ENCODE measurements at places on chromosomes 5 and 9. TPM values are rescaled to one million over a fixed set of nuclear protein-coding genes. Genes with fewer than 3 reads are reported as not detected.

Gene PCDHB12
- total RNA-seq = not detected

Gene SNX30
- 2.4 TPM for total RNA-seq

Gene PLAC8L1
- total RNA-seq = 0.74 TPM

Gene KIF12
- total RNA-seq = not detected

Gene VCAN
- total RNA-seq = not detected

Gene F12
- total RNA-seq = 3.5 TPM

Gene KIAA0825
- total RNA-seq = 0.62 TPM

Gene CAMK2A
- not detected for total RNA-seq

DNA sequence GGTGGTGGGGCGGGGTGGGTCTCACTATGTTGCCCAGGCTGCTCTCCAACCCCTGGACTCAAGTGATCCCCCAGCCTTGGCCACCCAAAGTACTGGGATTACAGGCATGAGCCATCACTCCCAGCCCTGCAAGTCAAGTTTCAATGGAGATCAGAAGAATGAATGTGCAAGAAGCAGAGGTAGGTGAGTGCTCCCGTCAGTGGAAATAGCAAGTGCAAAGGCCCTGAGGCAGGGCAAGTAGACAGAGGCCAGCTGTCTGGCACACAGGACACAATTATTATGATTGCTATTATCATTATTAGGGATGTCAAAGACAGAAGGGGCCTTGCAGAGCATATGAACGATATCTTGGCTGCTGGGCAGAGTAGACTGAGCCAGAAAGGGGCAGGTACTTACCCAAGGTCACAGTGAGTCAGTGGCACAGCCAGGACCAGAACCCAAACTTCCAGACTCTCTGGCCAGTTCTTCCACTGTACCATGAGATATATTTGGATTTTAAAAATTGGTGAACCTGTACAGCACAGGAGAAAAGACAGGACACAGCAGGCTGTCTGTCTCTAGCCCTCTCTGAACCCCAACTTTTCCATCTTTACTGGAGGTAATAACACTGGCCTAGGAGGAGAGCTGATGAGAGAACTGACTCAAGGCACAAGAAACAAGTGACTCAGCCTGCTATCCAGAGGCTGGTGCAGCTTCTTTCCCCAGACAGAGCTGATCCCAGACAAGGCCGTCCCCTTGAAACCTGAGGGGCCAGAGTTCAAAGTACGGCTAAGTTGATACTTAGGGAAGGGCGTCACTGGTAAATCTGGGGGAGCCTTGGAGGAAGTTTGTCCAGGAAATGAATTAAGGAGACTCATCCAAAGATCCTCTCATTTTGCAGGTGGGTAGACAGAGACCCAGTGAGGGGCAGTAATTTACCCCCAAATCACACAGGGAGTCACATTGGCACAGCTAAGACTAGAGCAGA is 1.4 kb downstream of the HDHD3 start:
- no peak for DNase-seq

- no peak for DNase-seq
Observed at GRCh38 chr9:136119061-136119882, 597 bp upstream of the TMEM250 start.

DNA sequence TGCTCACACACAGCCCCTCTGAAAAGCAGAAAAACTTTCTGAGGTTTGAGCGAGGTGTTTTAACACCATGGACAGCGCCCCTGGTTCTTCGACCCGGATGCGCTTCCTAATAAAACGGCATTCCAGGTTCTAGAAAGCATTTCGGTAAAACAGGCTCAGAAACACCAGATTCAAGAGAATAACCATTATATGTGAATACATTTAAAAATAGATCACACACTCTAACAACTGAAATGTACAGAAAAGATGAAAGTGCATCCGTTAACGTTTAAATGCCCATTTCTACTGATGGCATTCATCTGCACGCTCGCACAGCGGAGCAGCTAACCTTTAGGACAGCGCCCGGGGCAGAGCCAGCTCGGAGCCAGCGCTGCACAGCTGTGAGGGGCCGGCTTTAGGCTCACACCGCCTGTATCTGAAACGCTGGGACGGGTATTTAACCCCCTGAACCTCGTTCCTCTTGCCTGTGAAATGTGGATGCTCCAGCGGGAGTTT is 26.3 kb upstream of the TENT4A start:
- DNase-seq = no peak

DNA sequence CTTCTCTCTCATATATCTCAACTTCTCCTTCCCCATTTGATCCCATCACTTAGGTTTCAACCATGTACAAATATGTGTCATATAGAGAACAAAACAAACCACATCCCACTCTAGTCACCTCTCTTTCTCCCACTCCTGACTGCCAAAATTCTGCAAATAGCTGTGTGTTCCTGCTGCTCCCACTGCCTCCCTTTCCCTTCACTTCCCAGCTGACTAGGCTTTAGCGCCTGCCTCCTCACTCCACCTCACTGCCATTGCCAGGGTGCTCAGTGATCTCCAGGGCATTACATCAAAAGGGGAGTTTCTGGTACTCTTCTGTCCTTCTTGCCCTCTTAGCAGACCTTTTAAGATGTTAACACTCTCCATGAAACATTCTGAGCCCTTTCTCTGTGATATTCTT is 675.4 kb upstream of the DMAC1 start:
- no peak for DNase-seq

DNA sequence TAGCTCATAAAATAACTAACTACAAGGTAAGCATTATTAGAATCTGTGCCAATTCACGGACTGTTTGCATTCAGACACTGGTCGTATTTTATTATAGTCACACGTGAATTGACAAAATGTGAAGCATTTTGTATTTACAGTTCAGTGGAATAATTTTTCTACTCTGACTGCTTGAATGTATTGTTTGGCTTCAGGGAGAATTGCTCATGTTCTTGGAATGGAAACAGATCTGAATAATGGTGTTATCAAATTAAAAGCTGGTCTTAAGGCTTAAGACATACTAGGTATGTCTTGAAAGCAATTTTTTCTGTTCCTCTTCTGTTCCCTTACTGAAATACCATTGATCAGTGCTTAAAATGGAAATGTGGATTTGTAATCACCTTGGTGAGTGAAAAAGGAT is 543.7 kb upstream of the TLE4 start:
- no peak for DNase-seq

- no peak for DNase-seq
Observed at GRCh38 chr5:74889523-74890105, 23.4 kb upstream of the FAM169A start.

All from activated T-helper 2 cell treated with anti-CD3 and anti-CD28 coated beads, Interferon-gamma antibody, Interleukin-2, Interleukin-4, amounts not matched to agents 10 μg/mL and 5 μg/mL and 100 μg/mL, durations not matched to agents 14 hours and 24 hours and 36 hours (primary cell).